ENCODE measurements at places on chromosomes 4 and X.

DNA sequence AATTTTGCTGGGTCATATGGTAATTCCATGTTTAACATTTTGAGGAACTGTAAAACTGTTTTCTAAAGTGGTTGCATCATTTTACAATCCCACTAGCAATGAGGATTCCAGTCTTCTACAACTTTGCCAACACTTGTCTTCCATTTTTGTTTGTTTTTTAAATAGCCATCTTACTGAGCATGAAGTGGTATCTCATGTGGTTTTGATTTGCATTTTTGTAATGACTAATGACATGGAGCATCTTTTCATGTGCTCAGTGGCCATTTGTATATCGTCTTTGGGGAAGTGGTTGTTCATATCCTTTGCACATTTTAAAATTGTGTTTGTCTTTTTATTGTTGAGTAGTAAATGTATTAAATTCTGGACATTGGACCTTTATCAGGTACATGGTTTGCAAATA, 94.7 kb downstream of the TMEM131L start:
- no peak for DNase-seq

DNA sequence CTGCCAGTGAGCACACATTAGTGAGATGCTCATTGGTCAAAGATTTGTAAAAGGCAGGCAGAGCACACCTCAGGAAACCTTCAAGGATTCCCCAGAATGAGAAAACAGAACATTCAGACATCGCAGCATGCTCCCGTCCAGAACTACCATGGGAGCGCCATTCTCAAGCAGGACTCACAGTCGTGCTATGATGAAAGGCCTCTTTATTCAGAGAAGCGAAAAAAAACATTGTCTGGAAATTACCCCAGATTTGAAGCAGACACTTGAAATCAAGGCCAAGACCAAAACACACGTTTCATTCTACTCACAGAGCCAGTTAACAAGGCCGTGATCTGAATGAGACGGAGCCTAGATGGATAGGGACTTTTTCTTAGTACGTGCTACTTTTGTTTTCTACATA, 961.8 kb upstream of the TENM3 start:
- no peak for DNase-seq

- DNase-seq, result no peak
Observed at GRCh38 chr4:14294611-14295010, 667.1 kb upstream of the BOD1L1 start.

DNA sequence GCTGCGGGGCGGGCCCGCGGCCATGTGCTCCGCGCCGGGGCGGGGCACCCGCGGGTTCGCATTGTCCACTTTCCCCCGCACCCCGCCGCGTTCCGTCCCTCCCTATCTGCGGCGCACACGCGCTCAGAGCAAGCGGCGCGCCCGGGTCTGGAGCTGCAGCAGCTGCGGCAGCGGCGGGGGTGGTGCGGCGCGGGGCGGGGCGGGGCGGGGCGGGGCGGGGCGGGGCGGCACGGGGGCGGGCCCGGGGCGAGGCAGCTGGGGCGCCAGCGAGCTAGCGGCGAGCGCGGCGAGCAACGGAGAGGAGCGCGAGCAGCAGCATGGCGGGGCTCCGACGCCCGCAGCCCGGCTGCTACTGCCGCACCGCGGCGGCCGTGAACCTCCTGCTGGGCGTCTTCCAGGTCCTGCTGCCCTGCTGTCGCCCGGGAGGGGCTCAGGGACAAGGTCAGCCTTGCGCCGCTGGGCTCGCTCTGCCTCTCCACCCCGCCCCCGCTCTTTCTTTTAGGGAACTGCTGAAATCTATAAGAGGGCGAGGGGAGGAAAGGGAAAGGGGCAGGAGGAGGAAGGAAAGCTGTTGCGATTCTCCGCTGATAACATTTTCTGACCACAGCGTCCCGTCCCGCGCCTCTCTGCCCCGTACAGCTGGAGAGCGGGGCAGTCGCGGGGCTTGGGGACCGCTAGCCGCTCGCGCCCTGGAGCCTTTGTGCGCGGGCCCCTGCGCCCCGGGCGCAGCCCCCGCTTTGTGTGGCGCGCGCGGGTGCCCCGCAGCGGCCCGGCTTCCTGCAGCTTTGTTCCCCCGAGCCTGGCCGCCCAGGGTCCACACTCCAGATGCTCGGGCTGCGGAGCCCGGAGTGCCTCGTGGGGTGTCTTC, at the start of gene TMEM131L:
Gene TMEM131L, plus strand, starts transcription at position 280 of the 868 bp plus-strand sequence. Its CDS starts 38 bp downstream, at position 318.
- peak; percentile 86 for DNase-seq

DNA sequence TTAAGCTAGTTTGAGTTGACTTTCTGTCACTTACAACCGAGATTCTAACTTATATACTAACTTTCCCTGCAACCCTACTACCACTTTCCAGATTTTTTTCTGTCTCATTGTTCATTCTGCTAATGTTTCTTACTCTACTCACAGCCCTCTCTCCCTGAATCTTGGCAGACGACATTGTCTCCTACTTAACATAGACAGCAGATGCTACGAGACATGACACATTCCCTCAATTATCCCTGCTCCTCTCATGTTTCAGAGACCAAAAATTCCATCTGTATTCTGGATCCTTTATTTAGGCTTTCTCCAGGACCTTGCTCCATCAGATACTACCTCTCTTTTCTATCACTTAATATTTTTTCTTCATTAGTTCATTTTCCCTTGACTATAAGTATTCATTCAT, 379.1 kb upstream of the TEX13C start:
- no peak for DNase-seq

GRCh38 chr4:174496631-174497432, 25.5 kb downstream of the HPGD start:
- no peak for DNase-seq

GRCh38 chr4:27085396-27085795, 224.8 kb downstream of the STIM2 start:
- no peak for DNase-seq

DNA sequence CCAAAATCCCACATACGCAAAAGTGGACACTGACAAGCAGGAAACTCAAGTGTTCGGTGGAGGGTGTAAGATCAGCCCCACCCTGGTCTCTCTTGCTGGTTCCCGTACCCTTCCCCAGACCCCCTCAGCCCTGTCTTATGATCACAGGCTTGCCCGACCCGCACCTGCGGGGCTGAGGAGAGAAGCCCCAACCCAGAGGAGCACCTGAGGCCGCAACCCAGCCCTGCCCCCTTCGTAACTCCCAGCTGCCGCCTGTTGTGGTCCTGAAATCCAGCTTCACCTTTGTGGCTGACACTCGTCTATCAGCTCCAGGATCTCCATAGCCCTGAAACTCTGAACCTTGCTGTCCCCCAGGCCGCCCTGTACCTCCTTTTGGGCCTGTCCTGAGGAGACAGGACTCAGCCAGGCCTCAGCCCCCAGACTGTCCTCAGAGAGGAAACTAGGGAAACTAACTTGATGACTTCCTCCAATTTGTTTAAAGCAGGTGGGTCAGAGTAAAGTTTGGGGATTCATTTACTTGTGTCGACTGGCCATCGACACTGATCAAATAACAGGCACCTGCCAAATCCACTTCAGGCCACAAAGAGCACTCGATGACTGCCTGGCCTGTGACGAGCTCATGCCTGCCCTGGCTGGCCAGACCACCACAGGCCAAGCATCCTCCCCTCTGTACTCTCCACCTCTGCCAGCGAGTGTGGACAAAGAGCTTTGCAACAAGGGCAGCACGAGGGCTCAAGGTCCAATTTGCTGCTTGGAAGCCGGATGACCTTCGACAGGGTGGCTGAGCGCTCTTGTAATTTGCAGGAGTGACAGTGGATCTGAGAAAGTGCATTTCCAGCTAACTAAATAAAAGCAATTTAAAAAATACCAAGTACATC, 19.3 kb downstream of the DCTD start:
- peak; percentile 79 for DNase-seq

DNA sequence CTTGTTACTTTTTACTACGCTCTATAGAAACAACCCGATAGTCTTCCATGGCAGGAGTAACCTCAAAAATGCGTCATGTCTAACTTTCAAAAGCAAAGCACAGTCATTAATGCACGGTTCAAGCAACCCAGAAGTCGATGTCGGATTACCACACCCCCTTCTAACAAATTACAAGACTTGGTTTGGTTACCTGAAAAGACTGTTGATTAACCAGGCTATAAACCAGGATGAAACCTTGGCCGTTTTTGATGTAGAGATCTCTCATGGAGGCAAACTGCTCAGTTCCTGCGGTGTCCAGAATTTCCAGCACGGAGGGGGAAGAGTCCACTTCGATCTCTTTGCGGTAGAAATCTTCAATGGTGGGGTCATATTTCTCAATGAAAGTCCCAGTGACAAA, 2.4 kb downstream of the RAP2C start:
- DNase-seq, result no peak

GRCh38 chr4:159906517-159906916, 803.6 kb downstream of the RAPGEF2 start:
- DNase-seq, result no peak

DNA sequence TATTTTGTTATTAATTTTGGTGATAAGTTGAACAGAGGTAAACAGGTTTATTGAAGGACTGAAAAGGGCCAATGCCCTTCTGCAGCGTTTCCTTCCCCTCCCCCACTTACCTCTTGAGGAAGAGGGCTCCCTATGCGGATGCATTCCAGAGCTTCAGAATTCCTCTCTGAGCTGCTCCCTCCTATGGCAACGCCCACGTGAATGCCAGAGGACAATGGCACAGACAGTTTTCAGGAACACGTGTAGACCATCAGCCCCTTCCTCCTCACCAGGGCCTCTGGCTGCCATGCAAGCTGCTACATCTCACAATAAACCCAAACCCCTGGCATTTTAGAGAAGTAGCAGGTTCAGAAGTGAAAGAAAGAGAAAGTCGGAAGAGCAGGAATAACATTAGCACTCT, 127.9 kb downstream of the CHRDL1 start:
- no peak for DNase-seq

- no peak for DNase-seq
Observed at GRCh38 chrX:850471-850916, 219.9 kb downstream of the SHOX start.

- DNase-seq, result no peak
Observed at GRCh38 chr4:166602068-166602467, 632.2 kb downstream of the SPOCK3 start.

- DNase-seq, result no peak
Observed at GRCh38 chr4:185381288-185382196, 14.2 kb downstream of the LRP2BP start.

DNA sequence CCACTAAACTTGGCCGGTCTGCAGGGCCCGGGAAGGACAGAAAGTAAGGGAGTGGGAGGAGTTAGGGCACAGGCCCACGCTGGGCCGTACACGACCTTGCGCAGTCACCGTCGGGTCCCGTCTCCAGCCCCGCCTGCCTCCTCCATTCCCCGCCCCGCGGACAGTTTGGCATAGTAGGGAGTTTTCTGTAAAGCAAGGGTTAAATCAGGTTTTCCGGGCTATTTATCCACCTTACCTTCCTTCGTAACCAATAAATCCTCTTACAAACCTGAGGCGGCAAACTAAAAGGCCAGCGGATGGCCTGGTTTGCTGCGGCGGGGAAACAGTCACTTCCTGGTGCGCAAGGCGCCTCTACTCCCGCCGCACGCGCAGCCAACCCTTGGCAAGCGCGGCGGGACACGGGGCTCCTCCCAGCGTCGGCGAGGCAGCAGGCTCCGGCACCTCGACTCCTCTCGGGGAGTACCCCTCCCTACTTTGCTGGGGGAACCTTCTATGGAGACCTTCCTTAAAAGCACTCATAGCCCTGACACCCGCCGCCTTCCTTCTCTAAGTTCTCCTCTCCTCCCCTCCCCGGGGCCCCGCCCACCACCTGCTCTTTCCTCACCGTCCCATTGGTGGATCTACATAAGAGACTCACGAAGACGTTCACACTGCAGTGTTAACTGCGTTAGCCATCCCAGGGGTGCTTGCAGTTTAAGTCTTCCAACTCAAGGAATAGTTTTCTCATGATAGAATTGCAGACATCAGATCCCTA, at the start of gene TRMT2B:
Gene TRMT2B, minus strand, starts transcription at position 563 of the 754 bp plus-strand sequence. CDS start 9,822 bp downstream, outside the sequence.
- DNase-seq, result peak; percentile 91

DNA sequence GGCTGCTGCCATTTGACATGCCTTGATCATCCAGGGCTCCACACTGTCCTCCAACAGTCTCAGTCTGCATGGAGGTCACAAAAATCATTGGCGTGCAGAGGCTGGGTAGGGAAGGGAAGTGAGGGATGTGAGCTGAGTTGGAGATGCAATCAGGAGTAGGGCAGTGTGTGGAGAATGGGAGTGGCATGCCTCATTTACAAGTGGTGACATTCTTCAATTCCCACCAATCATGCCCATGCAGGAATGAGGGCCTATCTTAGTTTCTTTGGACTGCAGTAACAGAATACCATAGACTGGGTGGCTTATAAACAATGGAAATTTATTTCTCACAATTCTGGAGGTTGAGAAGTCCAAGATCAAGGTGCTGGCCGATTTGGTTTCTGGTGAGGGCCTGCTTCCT, 94.9 kb upstream of the PJA1 start:
- DNase-seq, result no peak

- no peak for DNase-seq
Observed at GRCh38 chr4:144820011-144820727, 174.2 kb downstream of the HHIP start.

GRCh38 chrX:9644335-9644734, 121.3 kb downstream of the GPR143 start:
- DNase-seq, result no peak

DNA sequence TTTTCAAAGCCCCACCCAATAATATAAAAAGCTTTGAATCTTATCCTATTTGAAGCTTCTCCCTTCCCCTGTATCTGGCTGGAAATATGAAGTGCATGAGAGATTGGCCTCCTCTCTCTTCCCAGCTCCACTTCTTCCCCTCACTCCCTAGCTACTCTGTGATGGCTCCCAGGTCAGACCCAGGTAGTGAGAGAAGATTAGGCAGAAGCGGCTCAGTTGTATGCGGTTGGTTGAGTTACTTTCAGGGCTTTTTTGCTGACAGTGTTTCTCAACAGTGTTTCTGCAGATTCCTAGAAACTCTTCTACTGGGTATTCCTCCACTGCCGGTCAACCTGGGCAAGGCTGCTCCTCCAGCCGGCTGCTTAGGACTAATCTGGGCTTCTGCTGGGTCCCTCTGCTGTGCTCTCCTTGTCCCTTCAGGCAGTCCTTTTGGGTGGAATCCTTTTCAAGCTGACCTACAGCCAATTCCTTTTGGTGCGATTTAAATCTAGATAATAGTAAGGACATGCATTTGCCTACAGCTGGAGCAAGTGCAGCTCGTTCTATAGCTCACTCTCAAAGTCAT, 87.4 kb upstream of the SLC7A11 start:
- DNase-seq, result no peak

- no peak for DNase-seq
Observed at GRCh38 chr4:35604252-35604651, 640.1 kb downstream of the ARAP2 start.

DNA sequence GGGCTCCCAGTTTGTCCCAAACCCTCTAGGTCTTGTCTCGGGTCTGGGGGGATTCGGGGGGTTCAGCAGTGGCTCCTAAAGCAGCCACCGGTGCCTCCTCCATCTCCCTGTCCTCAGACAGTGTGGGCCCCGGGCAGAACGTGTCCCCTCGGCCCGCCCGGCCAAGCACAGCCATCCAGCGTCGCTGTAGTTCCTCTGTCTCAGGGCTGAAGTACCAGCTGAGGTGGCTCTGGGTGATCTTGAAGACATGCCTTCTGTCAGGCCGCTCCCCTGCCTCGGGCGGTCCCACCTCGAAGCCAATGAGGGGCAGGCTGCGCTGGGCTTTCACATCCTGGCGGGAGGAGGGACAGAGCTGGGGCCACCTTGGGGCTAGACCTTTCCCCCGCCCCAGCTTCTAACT, 5.9 kb downstream of the TSR2 start:
- DNase-seq, result no peak
